ENCODE measurements at places on chromosomes 6 and 20.

DNA sequence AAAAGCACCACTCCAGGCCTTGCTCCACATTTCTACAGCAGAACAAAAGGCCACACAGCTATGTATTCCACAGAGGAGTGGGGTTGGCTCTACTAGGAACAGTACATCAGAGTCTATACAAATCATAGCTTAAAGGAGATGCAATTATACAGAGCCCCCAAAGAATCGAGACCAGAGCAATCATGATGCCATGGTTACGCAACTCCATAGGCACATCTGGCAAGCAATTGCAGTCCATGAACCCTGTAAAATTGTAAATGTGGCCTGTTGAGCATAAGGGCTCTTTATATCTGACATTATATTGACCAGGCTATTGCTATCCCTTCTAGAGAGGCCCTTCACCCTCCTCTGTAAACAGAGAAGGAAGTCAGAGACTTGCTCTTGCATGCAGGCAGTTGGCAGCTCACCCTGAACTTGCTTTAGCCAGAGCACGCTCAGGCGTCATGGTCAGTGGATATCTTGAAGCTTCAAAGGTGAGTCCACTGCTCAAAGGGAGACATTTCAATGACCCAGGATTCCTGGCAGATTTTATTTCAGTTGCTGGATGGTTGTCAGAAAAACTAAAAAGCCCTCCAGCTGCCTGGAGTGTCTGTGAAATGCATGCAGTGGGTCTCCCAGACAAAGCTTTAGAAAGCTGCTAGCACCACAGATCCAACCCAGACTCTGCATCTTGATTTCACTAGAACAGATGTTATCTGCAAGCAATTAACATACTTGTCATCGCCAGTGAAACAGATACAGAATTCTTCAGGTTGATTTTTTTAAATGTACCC is 357.2 kb downstream of the CENPW start:
- peak; percentile 24 for DNase-seq

DNA sequence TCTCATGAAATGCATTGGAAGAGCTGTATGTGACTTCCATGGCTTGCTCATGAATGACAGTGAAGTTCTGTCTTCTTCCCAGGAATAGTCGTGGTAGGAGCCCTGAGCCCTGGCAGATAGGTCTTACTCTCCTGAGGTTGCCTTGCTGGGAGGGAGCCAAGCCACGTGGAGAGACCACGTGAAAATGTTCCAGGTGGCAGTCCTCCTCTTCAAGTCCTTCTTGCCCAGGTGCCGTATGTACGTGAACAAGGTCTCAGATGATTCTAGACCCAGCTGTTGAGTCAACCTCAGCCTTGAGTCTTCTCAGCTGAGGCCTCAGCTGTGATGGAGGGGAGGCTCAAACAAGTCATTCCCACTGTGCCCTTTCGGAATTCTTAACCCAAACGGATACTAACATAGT is 192.4 kb upstream of the PRDM1 start:
- DNase-seq = no peak

GRCh38 chr6:35722121-35722761 is 14.6 kb upstream of the ARMC12 start:
- DNase-seq = no peak

- DNase-seq = no peak
Observed at GRCh38 chr6:44386364-44386928, 1.1 kb upstream of the CDC5L start.

- DNase-seq = no peak
Observed at GRCh38 chr6:19857703-19858102, 20.5 kb downstream of the ID4 start.

DNA sequence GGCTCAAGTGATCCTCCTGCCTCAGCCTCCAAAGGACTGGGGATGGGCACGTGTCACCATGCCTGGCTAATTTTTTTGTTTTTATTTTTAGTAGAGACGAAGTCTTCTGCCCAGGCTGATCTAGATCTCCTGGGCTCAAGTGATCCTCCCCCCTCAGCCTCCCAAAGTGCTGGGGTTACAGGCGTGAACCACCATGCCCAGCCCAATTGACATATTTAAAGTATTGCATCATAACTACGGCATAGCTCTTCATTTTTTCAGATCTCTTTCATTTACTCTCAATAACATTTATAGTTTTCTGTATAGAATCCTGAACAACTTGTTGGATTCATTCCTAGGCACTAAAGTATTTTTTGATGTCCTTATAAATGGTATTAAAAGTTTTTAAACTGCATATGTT is 13.0 kb downstream of the SERPINB1 start:
- DNase-seq = no peak

- peak; percentile 68 for DNase-seq
Observed at GRCh38 chr20:4261333-4262284, 246.3 kb upstream of the RNF24 start.

DNA sequence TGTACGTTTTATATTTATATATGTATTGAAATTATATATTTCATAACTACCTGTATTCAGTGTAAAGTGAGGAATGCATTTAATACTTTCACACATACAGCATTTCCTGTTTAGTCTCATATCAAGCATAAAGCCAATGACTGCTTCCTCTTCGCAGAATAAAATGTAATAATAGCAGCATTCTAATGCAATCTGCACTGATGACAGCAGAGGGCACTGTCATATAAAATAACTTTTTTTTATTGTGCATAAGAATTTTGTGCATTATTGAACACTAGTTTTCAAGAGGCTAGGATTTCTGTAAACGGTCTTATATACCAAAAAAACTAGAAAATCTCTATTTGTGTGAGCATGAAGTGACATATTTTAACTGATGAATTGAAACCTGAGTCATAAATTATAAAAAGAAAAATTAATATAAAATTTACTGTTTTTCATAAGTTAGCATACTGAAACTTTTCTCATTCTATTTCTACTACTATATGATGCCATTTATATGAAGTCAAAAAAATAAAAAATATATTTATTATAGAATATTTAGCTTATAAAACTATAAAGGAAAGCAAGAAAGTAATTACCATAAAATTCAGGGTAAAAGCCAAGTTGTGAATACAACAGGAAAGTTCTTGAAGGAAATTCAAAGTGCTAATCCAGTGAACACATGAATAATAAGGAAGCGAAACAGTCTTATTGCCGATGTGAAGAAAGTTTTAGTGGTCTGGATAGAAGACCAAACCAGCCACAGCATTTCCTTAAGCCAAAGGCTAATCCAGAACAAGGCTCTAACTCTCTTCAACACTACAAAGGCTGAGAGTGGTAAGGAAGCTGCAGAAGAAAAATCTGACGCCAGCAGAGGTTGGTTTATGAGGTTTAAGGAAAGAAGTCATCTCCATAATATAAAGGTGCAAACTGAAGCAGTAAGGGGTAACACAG is 36.3 kb downstream of the RNF146 start:
- peak; percentile 49 for DNase-seq

GRCh38 chr6:34126419-34126818 is 19.5 kb downstream of the GRM4 start:
- DNase-seq = no peak

DNA sequence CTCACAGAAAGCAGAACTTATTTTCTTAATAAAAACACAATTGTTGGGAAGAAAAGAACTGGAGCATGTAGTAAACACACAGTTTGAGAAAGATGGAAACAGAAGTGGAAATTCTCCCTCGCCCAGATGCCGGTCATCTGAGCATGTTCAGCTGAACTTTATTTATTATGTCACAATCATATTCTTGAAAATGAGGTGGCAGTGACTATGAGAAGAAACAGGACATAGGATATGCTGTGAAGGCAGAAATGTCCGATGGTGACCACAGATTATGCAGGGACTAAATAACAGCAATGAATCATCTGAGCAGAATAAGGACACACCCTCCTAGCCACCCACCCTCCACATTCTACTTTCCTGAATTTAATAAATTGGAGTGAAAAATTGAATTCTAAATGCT is 425.3 kb upstream of the NOX3 start:
- DNase-seq = peak; percentile 17

DNA sequence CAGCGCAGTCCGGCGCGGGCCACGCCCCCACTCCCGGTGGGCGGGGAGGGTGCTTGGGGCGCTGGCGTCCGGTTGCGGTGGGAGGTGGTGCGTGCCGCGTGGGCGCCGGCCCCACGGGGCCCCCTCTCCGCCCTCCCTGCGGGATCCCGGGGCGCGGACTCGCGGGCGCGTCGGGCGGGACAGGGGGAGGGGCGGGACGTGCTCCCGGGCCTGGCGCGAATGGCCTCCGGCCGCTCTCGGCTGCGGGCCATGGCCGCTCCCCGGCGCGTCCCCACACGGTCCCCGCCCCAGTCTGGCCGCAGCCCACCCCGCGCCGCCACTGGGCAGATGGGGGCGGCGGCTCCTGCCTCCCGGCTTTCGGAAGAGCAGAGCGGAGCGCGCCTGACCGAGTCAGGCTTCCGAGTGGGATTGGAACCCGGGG is 771 bp upstream of the PPP1R3G start:
- peak; percentile 25 for DNase-seq

- DNase-seq = no peak
Observed at GRCh38 chr20:17665756-17666155, 16.3 kb downstream of the RRBP1 start.

DNA sequence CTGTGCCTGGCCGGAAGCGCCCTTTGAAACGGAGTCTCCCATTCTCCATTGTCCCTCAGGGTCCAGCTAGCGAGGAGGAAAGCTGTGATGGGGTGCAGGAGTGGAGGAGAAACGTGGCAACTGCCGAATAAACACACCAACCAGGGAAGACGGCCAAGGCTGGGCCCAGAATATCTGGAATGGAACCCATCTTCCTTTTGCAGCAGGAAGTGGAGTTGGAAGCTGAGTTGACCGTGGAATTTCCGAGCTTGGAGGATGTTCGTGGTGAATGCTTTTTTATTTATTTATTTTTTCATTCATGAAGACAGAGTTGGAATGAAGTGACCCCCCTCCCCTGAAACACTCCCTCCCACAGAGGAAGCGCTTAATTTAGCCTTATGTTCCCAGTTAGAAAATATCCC is 105.6 kb upstream of the RNF24 start:
- DNase-seq = no peak

- DNase-seq = peak; percentile 72
Observed at GRCh38 chr6:156977527-156978291, 200.5 kb downstream of the ARID1B start.

- no peak for DNase-seq
Observed at GRCh38 chr20:44032583-44033331, 118.1 kb downstream of the TOX2 start.

- DNase-seq = peak; percentile 52
Observed at GRCh38 chr6:139533171-139533570, 158.7 kb upstream of the CITED2 start.

DNA sequence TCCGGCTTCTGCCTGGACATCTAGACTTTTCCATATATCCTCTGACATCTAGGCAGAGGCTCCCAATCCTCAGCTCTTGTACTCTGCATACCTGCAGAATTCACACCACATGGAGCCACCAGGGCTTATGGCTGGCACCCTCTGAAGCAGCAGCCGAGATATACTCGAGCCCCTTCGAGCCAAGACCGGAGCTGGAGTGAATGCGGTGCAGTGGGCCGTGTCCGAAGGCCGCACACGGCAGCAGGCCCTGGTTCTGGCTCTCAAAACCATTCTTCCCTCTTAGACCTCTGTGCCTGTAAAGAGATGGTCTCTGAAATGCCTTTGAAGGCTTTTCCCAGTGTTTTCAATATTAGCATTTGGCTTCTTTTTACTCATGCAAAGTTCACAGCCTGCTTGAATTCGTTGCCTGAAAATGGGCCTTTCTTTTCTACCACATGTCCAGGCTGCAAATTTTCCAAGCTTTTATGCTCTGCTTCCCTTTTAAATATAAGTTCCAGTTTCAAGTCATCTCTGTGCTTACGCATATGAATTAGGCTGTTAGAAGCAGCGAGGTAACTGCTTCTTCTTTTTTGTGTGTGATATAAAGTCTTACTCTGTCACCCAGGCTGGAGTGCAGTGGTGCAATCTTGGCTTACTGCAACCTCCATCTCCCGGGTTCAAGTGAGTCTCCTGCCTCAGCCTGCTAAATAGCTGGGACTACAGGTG is 3.8 kb upstream of the SIRPB1 start:
- no peak for DNase-seq

DNA sequence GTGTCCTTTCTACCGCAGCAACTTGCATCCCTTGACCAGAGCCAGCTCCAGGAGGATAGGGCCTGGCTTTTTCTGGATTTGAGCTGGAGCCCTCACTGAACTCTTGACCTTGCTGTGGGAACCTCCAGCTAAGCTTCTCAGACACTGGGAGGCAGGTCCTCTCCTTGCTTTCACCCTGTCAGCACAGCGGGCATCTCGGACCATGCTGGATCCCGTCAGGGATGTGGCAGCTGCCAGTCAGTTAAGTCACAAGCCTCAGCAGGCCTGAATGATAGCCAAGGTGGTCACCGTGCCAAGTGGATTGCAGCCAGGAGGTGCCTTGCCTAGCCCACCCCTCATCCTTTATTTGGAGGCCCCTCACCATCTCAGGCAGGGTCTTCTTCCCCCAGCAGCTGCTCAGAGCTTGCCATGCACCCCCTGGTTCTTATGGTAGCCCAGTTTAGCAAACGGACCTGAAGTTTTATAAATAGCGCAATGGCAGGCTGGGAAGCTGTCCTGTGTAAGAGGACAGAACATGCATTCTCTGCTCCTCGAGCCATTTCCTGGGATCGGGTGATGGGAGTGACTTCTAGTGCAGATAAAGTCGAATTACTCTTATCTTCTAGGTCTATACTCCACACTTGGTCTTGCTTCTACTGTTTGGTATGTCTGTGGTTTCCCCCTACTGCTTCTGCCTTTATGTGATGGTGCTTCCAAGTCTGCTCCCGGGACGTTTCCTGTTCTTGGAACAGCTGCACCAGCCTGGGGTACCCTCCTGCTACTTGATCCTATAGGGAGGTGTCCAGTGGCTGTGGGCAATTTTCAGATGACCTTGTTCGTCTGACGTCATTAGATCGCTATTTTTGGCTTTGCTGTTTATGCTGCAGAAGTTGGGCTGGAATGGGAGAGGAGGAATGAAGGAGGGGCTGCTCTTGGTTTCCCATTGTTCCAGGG is 7.1 kb upstream of the MYLK2 start:
- DNase-seq = peak; percentile 39

DNA sequence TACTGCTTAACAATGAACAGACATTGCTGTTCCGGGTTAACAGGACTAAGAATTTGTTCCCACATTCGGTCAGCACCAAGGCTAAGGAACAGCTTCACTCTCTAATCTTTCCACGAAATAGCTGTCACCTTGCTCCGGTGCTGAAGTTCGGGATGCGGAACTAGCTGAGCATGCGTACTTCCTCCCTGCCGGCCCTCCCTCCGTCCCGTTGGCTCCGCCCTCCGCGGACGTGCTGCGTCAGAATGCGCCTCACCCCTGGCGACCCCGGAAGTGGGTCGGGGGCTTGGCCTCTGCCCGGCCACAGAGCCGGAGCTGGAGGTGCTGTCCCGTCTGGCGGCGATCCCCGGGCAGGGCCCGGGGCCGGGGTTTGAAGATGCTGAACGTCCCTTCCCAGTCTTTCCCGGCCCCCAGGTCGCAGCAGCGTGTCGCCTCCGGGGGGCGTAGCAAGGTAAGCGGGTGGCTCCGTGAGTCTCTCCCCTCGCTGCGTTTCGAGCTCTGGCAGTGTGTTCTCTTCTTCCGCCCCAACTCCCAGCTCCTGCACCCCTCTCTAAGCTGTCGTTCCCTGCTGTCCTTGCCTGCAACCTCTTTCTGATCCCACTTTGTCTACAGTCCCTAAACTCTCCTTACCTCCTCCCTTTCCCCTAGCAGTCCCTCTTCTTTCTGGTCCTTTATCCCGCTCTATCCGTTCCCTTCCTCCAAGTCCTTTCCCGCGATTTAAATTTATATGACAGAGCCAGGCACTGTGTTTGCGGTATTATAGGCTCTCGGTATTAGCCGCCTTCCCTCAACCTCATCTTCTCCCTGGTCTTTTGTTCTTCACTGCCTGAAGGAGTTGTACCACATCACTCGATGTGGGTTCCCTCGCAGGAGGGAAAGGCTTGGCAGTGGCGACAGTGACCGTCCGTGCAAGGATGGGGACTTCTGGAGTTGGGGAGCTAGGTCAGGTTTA is at the start of gene CYB5R4:
TSS of gene CYB5R4 (plus strand) at position 280 of the 949 bp plus-strand sequence. CDS start at position 374, 94 bp downstream.
- peak; percentile 92 for DNase-seq

GRCh38 chr6:64477391-64477790 is 841.8 kb downstream of the PHF3 start:
- DNase-seq = peak; percentile 0
